Hypothalamus (tissue), 51 donors: ENCODE measurements at places on chromosomes 12 and 14.

- DNase-seq, result no peak
Measured at GRCh38 chr14:31677630-31678029, 116.4 kb downstream of the NUBPL start.

GRCh38 chr14:62307844-62308243 is 545.6 kb downstream of the SNAPC1 start:
- DNase-seq, result no peak

GRCh38 chr14:22178333-22178839 is 410.6 kb downstream of the DAD1 start:
- no peak for DNase-seq

GRCh38 chr14:28831126-28831525 is 64.5 kb downstream of the FOXG1 start:
- no peak for DNase-seq

DNA sequence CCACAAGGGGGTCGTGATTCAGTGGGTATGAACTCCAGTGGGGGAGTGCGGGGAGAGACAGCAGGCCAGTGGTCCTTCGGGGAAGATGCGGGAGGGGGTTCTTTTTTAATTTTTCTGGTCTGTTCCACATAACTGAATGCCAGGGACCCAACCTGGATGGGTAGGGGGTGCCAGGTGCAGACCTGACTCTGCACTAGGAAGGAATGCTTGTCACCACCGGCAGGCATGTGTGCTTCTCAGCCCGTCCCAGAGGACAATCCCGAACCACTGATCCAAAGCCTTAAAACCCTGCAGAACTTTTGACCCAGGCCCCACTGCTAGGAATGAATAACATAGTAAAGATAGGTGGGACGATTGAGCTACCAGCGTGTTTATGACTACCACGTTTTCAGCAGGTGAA is 72.0 kb downstream of the DIO3 start:
- no peak for DNase-seq

- DNase-seq, result no peak
Measured at GRCh38 chr14:24982472-24983155, 67.3 kb downstream of the STXBP6 start.

GRCh38 chr12:4802841-4803240 is 82.6 kb downstream of the GALNT8 start:
- no peak for DNase-seq

DNA sequence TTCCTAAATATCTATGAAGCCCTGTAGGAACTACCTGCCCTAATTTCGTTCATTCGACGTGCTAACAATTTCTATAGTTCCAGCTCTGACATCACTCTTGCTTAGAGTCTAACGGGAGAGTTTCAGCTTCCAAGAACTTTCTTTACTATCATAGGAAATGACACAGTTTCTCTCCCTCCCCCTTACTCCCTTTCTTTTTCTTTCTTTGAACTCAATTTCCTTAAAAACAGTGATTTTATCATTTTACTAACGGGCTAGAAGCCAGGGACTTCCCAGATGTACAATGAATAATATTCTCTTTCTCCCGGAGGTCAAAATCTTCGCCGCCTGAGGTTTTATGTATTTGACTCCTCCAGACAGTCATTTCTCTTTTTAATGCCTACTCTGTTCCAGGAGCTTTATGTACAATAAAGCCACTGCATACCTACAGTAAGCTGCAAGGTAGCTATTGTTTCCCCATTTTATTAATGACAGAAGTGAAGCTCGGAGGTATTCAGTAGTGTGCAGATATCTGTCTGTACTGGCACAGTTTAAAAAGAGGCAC is 15.7 kb downstream of the SMCO2 start:
- DNase-seq, result no peak

GRCh38 chr12:84397846-84398245 is 514.8 kb downstream of the SLC6A15 start:
- no peak for DNase-seq

DNA sequence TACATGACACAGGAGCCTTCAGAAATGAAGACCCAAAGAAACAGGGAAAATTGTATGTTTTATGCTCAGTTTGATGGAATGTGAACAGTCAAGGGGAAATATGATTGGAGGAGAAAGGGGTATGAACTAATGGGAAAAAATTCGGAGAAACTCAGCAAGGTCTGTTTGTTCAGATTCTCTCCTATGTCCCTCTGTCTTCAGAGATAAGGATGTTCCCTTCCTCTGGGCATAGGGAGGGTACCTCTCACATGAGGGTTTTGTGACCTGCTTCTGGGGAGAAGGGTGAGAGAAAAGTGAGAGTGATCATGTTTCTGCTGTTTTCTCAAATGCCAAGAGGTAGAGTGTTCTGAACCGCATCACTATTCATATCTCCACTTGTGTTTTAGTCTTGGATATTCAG is 26.6 kb upstream of the LIMA1 start:
- DNase-seq, result no peak

DNA sequence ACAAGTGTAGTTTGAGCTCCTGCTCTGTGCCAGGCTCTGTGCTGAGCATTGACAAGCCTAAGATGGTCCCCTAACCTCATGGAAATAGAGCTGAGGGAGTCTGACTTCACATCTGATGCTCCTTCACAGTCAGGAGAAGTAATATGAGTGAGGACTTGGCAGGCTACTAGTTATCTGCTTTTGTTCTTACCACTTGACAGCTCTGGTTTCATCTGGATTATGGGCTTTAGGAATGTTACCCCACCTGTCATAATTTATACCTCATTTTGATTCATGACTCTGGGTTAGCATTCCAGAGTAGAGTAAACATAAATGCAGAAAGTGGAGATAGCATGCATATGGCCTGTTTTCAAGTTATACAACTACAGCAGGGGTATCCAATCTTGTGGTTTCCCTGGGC is 40.5 kb downstream of the ATP6V1D start:
- DNase-seq, result no peak

GRCh38 chr12:52947738-52948423 is 1.0 kb upstream of the KRT18 start:
- no peak for DNase-seq

DNA sequence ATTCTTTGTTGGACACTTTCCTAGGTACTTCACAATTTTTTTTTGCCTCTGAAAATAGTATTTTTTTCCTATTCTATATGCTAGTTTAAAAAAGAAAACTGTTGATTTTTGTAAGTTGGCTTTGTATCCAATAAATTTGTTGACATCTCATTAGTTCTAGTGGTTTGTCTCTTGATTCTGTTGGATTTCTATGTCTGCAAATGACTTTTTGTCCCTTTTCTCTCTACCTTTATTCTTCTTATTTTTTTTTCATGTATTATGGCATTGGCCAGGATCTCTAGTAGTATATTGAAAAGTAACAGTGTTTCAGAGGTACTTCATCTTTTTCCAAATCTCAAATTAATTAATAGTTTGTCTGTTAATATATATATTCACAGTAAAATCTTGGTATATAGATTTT is 59.1 kb upstream of the TSPAN11 start:
- DNase-seq, result no peak

GRCh38 chr12:10673659-10674384 is at the start of gene STYK1:
TSS of gene STYK1 (minus strand) at chr12:10674052. CDS start at chr12:10634618, 39,434 bp downstream.
- DNase-seq, result peak; percentile 6

DNA sequence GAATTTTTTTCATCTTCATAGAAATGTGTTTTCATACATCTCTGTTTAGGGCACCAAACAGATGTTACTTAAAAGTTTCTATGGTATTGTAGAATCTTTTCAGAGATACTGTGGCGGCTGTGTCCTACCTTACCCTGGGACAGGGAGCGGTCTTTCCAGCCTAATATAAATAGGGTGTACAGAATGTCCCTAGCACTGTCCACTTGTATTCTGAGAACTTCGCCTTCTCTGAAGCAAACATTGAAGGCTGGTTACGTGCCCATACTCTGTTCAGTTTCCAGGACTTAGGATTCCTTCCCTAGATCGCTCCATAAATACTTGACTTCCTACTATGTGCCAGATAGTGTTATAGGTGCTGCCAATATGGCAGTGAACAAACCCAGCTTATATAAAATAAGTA is 24.3 kb upstream of the SLC38A2 start:
- DNase-seq, result no peak

DNA sequence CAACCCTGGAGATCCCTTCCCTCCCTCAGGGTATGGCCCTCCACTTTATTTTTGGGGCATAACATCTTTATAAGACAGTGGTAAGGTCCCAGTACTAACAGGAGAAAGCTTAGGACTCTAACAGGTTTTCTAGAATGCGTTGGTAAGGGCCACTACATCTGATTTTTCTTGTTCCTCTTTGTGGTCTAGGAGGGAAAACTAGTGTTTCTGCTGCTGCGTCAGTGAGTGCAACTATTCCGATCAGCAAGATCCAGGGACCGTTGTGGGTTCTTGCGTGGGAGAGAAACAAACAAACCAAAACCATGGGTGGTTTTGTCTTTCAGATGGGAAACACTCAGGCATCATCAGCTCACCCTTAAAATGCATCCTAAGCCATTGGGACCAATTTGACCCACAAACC is 123.6 kb upstream of the SLC16A7 start:
- DNase-seq, result no peak

DNA sequence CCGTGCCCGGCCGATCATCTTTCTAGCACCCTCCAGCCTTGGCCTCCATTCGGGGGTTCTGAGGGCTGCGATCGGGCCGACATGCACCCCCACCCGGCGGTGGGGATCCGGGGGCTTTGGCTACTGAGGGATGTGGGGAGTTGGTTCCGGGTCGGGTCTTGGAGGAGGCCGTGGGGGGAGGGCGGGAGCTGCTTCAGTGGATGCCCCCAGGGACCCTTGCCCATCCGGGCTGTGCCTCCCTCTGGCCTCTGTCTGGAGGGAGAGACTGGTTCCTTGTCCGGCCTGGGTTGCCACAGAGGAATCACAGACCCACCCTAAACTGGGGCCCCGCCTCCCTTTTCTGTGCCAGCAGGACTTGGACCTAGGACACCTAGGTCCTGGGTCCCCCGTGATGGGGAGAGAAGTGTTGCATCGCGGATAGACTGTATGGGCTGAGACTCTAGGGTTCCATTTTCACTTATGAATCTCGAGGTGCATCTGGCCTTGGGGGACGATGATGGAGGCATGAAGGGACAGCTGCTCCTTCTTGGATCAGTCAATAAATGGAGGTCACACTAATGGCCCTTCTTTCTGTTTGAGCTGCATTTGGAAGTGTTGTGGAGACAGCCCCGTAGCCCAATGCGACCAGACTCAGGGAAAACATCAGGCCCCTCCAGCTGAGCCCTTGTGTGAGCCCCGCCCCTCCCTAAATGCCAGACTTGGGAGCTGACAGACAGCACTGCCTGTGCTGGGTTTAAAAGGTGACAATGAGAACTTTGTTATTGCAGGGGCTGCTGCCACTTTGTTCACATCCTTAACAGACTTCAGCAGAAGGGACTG is 577 bp downstream of the DTX3 start:
- DNase-seq, result peak; percentile 47

- no peak for DNase-seq
Measured at GRCh38 chr14:65548878-65549277, 136.3 kb downstream of the FUT8 start.

- no peak for DNase-seq
Measured at GRCh38 chr12:5794156-5794555, 150.9 kb downstream of the ANO2 start.
